ENCODE measurements at places on chromosomes 4 and X.

GRCh38 chr4:151074416-151074916 lies 25.0 kb upstream of the RPS3A start:
- no peak for DNase-seq

DNA sequence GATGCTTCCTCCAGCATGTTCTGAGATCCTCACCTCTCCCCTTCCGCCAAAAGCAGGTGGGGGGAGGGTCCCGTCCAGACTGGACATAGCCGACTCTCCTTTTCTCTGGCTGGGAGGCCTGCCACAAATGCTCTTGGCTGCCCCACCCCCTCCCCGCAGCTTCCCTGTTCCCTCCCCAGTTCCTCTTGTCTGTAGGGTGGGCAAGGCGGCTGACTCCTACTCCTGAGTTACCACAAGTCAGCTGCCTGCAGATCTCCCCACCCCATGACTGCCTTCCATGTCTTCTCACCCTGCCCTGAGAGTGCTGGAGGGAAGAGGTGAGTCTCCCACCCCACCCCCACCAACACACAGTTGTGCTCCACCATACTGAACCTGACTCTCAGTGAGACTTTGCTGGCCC lies 2.9 kb downstream of the ATP6AP1 start:
- no peak for DNase-seq

DNA sequence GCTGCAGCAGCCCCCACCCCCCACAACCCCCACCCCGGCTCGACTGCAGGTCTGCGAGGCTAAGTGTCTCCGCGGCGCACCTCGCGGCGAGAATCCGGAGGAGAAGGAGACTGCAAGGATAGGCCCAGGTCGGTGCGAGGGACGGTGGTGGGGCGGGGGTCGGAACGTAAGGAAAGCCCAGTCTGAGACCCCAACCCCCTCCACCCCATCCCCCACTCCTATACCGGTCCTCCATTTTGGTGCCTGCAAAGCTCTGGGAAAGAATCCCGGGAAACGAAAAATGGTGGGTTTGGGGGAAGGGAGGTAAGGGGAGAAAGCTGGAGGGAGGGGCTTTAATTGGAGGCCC lies 614 bp downstream of the BEX3 start:
- DNase-seq: no peak

GRCh38 chrX:53440101-53440500 lies 5.9 kb upstream of the HSD17B10 start:
- DNase-seq: no peak

DNA sequence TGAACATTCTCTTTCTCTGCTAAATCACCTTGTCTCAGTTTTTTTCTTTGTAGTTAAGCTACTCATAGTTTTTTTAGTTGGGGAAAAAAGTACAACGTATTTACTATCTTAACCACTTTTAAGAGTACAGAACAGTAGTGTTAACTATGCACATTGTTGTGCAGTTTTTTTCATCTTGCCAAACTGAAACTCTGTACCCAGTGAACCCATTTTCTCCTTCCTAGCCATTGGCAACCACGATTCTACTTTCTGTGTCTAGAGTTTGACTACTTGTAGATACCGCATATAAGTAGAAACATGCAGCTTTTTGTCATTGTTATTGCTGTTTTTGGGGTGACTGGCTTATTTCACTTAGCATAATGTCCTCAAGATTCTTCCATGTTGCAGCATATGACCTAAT lies 10.0 kb downstream of the N4BP2 start:
- DNase-seq: no peak

- DNase-seq: no peak
These were observed 403.9 kb downstream of the ADGRL3 start for GRCh38 chr4:61604054-61604453.

DNA sequence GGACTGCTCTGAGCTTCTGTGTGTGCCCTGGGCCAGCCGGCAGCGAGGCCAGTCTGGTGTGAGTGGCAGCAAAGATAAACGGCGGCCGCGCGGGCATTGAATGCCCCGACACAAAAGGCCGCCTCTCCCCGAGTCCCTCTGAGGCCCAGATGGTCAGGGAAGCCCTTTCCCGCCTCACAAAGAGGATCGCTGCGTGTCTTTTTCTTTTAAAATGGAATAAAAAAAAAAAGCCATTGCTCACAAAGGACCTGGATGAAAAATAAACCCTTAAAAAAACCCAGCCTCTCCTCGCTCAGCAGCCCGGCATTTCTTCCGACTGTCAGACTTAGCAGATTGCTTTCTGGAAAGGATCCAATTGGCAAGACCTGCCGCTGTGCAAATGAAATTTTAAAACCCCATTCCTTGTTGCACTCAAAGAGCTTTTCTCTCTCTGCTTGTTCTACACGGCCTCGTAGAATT lies 578.7 kb downstream of the BCOR start:
- DNase-seq: no peak
